CMK (cell line): ENCODE measurements at places on chromosomes 5 and 9.

DNA sequence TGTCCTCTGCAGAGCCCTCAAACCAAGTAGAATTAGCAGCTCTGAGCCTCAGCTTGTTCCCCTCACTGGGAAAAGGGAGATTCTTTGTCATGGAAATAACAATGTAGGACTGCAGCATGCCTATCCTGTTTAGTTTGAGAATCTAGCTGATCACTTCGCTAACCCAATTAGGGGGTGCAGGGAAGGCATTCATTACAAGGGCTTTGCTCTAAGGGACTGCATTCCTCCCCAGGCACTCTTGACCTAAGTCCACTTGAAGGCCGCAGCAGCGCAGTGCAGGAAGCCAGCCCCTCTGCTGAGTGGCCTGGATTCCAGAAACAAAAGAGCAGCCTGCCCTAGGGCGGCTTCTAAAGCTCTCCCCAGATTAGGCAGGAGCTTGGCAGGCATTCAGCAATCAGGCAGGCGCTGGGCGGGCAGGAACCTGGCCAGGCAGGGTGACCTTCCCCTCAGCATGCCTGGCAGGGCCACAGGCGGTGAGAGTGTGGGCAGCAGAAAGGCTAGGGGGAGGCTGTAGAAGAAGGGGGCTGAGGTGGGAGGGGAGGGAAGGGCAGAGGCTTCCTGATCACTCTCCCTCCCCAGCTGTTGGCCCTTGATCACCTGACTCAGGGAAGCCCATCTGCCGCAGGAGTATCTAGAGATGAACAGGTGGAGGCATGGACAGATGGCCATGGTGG, 24.8 kb downstream of the CCNJL start:
- DNase-seq, result no peak

DNA sequence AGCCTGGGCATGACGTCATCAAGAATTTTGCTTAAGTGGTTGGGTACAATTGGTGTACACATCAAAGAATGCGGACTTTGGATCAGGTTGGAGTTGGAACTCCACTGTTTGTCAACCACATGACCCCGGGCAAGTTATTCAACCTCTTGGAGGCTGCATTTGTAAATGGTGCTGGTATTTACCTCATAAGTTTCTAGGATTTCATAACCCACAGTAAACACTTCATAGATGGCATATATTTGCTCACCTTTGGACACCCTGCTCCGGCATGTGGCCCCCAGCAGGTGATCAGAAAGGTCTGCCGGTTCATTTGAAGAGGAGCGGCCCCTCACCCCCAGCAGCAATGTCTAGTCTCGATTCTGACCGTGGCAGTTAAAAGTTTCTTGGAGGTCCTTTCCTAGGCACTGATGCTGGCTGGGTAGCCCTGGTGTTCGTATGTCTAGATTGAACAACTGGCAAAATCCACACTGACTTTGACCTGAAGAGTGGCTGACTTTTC, 60.6 kb downstream of the IL6ST start:
- DNase-seq, result no peak

DNA sequence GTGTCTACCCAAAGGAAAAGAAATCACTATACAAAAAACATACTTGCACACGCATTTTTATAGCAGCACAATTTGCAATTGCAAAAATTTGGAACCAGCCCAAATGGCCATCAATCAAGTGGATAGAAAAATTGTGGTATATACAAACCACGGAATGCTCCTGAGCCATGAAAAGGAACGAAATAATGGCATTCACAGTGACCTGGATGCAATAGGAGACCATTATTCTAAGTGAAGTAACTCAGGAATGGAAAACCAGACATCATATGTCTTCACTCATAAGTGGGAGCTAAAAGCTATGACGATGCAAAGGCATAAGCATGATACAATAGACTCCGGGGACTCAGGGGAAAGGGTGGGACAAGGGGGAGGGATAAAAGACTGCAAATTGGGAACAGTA, 78.4 kb downstream of the ENC1 start:
- DNase-seq, result no peak

DNA sequence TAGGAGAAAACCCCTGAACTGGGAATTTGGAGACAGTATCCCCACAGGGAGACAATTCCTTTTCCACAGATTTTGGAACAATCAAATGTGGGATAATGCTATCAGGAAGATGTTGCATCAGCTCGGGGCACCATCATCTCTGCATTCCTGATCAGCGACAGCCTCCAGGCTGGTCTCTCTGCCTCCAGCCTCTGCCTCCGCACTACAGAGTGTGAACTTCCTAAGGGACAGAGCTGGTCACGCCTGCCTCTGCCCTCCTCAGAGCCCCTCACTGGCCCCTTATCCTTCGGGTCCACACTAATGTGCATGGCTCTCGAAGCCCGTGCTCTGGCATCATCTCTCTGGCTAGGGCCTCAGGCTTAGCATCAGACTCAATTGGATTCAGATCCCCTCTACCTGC, 8.6 kb downstream of the FOXI1 start:
- no peak for DNase-seq

- no peak for DNase-seq
Measured at GRCh38 chr5:83199126-83199525, 121.8 kb downstream of the XRCC4 start.

DNA sequence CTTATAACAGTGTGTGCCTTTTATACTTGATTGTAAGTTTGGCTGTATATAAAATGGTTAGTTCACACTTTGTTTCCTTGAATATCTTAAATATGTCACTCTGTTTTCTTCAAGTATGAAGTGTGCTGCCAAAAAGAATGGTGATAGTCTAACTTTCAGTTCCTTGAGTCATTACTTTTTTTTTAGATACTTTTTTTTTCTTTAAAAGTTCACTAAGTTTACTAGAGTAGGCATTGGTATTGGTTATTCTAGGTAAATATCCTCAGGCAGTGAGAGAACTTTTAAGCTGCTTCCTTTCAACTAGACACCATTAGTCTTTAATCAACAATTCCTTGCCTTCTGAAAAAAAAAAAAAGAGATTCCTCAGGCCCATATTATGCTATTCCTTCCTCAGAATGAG, 41.9 kb downstream of the SPEF2 start:
- no peak for DNase-seq

DNA sequence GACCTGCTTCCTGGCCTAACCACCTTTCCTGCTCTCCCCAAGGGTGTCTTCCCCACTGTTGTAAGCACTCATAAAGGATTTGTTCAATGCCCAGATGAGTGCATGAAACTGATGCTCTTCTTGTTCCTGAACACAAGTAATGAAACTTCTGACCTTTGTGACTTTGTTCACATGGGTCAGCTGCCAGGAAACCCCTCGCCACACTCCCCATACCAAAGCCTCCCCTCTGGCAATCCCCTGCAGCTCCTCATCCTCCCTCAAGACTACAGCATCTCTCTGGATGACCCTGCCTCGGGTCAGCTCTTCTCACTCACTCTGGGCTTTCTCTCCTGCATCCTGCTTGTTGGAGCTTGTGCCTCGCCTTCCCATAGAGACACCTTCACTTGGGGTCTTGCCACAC, 72.2 kb upstream of the SPTLC1 start:
- DNase-seq, result no peak

DNA sequence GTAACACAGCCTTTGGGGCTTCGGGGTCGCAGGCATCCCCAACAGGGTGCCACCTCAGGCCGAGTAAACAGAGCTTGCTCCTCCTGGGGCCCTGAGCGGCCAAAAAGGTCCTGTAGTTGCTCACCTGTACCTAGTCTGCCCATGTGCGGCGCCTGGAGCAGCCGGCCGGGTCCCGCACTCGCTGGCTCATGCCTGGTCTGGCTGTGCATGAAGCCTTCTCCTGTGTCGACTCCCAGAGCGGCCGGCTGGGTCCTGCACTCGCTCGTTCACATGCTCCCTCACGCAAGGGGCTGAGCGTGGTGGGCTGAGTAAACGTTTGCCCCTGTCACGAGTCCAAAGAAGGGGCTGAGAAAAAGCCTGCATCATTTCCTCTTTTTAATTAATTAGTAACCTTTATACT, 162.4 kb upstream of the TUT7 start:
- no peak for DNase-seq

- DNase-seq, result no peak
Measured at GRCh38 chr5:158301186-158301585, 442.2 kb upstream of the CLINT1 start.

- DNase-seq, result no peak
Measured at GRCh38 chr9:86201474-86202337, 57.8 kb downstream of the C9orf153 start.

DNA sequence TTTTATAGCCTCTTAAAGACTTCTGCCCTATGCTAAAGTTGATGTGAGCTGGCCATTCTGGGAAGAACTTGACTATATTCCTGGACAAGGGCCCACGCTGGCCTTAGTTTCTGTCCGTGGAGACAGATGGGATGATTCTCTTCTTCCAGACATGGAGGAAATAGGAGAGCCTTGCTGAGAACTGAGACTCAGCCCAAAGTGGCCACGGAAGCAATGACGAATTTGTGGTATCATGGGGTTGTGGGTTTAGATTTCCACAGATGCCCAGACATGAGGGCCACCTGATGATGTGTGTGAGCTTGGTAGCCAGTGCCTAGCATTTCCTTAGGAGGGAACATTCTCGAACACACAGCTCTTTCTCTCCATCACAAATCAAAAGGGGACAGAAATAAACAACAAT, 309.1 kb downstream of the NSG2 start:
- no peak for DNase-seq

- DNase-seq, result no peak
Measured at GRCh38 chr5:175460126-175460525, 16.1 kb upstream of the DRD1 start.

GRCh38 chr9:125180876-125181275, 8.7 kb downstream of the PPP6C start:
- DNase-seq, result no peak

DNA sequence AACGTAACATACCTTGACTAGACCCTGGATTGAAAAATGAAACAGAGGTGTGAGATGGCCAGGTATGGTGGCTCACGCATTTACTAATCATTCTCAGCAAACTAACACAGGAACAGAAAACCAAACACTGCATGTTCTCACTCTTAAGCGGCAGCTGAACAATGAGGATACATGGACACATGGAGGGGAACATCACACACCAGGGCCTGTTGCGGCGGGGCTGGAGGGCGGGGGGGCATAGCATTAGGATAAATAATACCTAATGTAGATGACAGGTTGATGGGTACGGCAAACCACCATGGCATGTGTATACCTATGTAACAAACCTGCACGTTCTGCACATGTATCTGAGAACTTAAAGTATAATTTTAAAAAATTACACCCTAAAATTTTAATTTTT, 15.9 kb downstream of the RAPGEF6 start:
- DNase-seq, result no peak

DNA sequence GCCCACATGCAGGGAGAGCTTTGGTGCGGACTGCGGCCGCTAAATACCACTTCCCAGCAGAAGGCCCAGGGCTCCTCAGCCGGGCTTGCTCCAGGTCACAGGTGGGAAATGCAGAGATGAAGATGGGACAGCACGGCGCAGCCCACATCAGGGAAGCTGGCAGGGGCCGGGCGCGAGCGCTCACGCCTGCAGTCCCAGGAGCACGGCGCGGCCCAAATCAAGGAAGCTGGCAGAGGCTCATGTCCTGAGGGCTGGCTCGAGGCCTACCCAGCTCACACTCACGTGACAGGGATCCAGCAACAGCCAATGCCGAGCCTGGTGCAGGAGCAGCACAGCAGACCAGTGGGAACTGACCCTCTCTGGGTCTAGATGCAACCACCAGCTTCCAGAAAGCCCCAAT, 16.3 kb downstream of the LPCAT1 start:
- DNase-seq, result no peak
